ENCODE measurements at places on chromosomes 6 and 20.
A peak's percentile ranks its signal among the peaks of the same experiment; 100 is the strongest.

DNA sequence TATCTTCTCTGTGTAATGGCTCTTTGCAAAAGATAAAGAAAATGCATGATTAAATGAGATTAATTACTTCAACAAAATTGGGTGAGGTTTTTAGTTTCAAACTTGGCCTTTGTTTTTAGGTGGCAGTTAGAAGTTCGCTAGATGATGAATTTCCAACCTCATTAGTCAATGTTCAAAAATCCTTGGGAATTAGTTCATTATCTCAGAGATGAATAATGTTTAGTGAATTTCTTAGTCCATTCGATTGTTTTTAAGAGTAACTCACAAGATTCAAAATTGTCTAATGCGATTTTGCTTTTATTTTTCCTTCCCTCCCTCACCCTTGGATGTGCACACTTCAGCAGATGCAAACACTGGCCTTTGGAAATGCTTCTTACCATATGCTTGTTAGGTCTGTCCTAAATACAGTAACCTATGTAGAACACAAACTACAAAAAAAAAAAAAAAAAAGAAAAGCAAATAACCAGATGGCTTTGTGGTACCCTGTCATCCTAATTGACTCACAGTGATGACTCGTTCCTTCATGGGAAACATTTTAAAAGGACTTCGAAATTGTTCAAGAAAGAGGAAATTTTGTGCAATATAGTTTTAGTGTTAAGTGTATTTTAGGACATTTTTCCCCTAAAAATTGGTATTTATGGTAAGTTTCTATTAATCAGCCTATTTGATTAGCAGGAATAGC is 66.7 kb downstream of the FAM229B start:
- DNase-seq, result peak; percentile 8

DNA sequence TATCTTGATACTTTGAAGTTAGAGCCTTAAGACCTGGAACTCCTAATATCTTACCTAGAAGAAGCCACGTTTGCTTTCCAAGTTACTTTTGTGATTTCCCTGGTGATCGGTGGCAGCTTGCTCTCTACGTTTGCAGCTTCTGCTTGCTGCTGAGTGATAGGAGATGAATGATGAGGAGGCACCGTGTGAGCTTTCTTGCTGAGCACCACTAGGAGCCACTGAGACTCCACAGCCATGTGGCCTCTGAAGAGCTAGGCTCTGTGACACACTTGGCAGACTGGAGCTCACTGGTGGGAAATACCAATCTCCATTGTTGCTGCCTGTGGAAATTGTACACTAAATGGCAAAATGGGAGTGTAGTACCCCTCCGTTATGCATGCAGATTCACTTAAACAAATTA is 161.8 kb downstream of the IBTK start:
- no peak for DNase-seq

GRCh38 chr20:9081423-9081966 is 12.6 kb downstream of the PLCB4 start:
- DNase-seq, result no peak

- DNase-seq, result no peak
These were observed 228.2 kb downstream of the SOD2 start for GRCh38 chr6:159464816-159465215.

DNA sequence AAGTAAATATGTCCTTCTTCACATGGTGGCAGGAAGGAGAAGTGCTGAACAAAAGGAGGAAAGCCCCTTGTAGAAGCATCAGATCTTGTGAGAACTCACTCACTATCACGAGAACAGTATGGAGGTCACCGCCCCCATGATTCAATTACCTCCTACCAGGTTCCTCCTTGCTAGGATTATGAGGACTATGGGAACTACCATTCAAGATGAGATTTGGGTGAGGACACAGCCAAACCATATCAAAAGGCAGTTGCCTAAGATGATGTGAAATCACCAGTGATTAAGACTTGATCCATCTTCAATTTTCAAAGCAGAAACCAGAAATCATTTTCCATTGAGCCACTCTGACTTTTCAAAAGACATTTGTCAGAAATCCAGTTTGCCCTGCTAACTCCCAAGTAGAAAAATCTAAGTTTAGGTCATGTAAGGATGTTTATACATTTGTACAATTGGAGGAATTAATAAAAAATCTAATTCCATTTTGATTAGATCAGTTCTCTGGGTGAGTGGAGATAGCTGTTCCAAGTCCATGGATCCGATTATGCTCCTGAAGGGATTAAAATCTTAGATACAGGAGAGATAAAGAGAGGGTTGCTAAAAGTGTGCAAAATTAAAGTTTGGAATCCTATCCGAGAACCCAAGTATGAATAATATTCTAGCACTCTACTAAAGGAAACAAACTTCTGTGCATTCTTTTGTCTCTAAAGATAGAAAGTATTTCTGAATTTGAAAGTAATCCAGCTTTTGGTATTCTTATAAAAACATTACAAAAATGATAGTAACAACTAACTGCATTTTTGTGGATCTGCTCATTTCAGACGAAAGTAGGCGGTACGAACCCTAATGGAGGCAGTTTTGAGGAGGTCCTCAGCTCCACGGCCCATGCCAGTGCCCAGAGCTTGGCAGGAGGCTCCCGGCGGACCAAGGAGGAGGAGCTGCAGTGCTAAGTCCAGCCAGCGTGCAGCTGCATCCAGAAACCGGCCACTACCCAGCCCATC is 39.5 kb downstream of the HDDC2 start:
- DNase-seq, result peak; percentile 3

GRCh38 chr6:125853756-125854155 is 63.0 kb downstream of the NCOA7 start:
- DNase-seq, result no peak

- no peak for DNase-seq
These were observed 41.5 kb upstream of the ZNF337 start for GRCh38 chr20:25738198-25738597.

DNA sequence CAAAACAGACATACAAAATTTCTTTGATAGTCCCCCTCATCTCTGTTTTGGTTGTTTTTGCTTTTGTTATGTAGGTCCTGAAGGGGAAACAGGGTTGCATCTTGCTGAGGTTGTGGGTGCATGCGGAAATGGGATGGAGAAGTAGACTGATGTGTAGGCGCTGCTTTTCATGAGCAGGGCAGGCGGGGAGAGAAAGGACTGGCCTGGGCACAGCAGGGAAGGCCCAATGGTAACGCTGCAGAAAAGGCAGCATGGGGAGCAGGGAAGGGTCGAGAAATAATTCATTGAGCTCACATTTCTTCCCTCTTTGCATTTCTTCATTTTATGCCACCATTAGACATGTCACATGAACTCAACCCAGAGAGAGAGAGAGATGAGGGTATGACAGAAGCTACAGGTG is 74.3 kb upstream of the CCN2 start:
- no peak for DNase-seq

GRCh38 chr6:11645016-11645415 is 107.5 kb downstream of the TMEM170B start:
- DNase-seq, result no peak

GRCh38 chr20:33211817-33212424 is 5.2 kb upstream of the BPIFA3 start:
- DNase-seq, result peak; percentile 68

- no peak for DNase-seq
These were observed 6.2 kb downstream of the NKX2-2 start for GRCh38 chr20:21507400-21508229.

GRCh38 chr20:63847237-63848002 is 13.9 kb upstream of the ABHD16B start:
- peak; percentile 71 for DNase-seq

DNA sequence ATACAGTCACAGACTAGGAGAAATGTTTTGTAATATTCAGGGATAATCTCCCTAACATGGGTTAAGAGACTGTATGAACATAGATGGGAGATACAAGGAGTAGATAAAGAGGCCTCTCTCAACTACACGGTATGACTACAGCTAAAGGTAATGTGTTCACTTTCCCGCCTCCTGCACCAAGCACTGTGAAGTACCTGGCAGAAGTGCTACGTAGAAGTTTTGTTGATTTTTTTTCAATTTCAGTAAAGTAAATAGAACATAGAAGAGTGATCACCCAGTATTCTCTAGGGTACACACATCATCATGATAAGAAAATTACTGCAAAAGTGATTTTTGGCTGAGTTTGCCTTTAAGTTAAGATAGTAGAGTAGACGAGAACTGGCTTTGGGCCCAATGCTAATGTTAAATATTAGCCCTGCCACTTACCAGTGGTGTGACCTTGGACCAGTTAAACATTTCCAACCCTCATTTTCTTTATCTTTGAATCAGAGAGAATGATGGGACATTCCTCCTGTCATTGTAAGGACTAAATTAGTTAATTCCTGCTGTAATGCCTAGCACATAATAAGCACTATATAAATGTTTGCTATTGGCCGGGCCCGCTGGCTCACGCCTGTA is 183.6 kb downstream of the COL9A1 start:
- DNase-seq, result no peak

DNA sequence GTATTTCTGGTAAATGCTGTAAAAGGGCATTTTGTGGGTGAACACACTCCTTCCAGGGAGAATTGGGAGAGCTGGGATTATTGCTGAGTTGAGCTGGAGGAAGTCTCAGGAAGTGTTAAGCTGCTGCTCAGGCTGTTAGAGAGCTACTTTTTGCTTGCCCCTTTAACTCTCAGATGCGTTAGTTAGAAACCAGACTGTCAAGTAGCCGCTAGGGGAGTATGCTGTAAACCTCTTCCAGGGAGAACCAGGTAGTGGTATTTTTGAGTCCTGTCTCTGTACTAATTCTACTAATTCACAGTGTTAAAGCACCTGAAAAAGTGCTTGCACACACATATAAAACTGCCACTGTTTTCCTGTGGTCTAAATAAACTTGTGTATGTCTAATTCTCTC is 6.6 kb upstream of the GFRAL start:
- DNase-seq, result no peak

DNA sequence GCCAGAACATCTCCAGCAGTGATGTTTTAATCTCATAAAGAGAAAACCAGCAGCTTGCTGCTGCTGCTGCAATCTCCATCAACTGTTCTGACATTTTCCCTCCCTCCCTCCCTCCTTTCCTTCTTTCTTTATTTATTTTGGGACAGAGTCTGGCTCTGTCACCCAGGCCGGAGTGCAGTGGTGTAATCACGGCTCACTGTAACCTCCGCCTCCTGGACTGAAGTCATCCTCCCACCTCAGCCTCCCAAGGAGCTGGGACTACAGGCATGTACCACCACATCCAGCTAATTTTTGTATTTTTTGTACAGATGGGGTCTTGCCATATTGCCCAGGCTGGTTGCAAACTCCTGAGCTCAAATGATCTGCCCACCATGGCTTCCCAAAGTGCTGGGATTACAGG is 5.7 kb downstream of the ELOVL5 start:
- DNase-seq, result no peak

DNA sequence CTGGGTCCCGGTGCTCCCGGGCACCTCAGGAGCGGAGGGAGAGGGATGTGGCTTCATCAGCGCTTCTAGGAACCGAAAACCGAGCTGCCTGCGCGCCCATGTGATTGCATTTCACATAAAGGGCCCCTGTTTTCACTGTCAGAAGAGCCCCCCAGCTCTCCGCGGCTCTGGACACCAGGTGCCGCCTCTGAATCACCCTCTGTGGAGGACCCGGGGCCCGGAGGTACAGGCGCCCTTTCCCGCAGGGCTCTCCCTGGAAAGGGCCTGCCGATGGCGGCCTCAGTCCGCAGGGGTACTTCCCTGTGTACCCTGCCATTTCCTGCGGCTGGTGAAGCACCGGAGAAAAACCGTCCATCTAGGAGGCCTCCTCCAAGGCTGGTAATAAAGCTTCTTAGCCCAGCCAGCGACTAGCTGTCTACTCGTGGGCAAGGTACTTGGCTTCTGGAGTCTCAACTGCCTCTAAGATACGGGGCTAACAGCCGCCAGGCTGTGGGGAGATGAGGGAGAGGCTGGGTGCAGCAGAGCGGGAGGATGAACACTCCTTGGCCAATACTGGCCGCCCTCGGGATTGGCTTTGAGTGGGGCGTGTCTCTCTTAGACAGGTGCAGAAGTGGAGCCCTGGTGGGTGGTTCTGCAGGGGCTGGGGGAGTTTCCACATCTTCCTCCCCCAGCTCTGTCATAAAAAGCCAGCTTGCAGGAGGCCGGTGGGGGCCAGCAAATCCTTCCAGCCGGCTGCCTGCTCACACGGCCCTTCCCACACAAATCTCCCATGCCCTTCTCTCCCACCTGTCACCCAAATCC is 1.6 kb downstream of the PPP1R16B start:
- no peak for DNase-seq

DNA sequence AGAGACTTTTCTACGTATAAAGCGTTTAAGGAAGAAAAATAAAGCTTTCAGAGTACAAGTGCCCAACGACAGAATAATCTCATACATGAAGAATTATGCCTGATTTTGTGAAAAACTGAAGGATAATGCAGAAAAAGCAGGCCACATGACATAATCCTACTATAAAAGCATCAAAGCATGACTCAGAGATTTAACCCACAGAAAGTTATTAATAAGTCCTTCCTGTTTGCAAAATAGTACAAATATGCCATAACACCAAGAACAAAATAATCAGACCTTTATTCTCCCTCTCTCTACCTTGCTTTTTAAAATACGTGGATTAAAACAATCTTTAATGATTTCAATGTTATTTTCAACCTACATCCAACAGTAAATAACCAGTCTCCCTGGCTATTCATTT is 118.6 kb upstream of the BCLAF1 start:
- no peak for DNase-seq

- no peak for DNase-seq
These were observed 4.7 kb downstream of the LINC00237 start for GRCh38 chr20:21101453-21101931.

- DNase-seq, result no peak
These were observed 32.7 kb upstream of the PROKR2 start for GRCh38 chr20:5349448-5349847.

DNA sequence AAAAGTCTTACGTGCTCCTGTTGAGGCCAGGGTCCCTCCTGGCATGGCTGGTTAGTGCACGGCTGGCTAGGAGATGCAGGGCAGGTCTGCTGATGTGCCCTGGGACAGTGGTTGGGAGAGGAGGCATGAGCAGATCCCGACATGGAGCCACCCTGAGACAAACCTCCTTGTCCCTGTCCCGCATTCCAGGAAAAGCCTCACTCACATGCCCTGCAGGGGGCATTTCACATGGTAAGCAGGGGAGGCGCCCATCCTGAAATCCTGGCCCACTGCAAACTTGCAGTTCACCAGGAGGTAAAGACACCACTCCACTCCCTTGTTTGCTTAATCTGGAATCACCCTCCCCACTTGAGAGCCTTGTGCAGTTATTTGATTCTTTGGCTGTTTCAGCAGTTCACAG is 116.7 kb upstream of the SLC24A3 start:
- no peak for DNase-seq

GRCh38 chr6:116313101-116313776 is 33.5 kb upstream of the TSPYL1 start:
- no peak for DNase-seq

GRCh38 chr6:44512868-44513741 is 125.6 kb downstream of the CDC5L start:
- no peak for DNase-seq

All from Kasumi-1 (cell line).